Neural crest cell (in vitro differentiated cells): ENCODE measurements at places on chromosomes 2 and 18. TPM values are rescaled to one million over a fixed set of nuclear protein-coding genes. Genes with fewer than 3 reads are reported as not detected.

The IL1R2 gene
- total RNA-seq: not detected in 2 replicates

The OTOS gene
- total RNA-seq: not detected in 2 replicates

The C2orf76 gene
- 10.6 and 11.6 TPM in 2 replicates for total RNA-seq

The KCNK3 gene
- total RNA-seq: 0.58 and 0.68 TPM in 2 replicates

The PCARE gene
- total RNA-seq: not detected in 2 replicates

The ABCG8 gene
- total RNA-seq: not detected in 2 replicates

The SNED1 gene
- total RNA-seq: 0.16 and 0.30 TPM in 2 replicates

The CCDC148 gene
- total RNA-seq: 1.4 and 1.8 TPM in 2 replicates

The PPP1R1C gene
- 1.7 and 2.2 TPM in 2 replicates for total RNA-seq

The FEZ2 gene
- total RNA-seq: 43.5 and 48.0 TPM in 2 replicates

DNA sequence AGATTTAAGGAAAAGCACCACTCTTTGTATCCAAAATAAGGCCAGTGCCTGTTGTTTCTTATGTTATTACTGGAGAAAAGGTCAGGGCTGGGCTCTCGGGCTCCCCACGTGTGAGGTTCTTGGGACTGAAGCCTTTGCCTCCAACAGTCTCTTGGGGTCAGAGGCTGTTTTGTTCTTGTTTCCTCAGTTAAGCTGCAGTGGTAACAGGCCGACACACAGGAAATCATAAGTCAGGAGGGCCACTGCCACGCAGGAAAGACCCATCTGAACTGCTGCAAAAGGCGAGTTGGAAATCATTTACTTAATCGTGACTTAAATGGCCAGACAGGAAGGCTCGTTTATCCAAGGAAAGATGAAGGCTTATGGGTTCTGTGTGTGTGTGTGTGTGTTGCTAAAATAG, 30.3 kb upstream of the IL37 start:
- no peaks in the 10 kb centered on the region for H3K36me3 ChIP-seq
- DNase-seq: no peak
- H3K27me3 ChIP-seq: peaks cover 2% of the 10 kb centered on the region
- no peak overlapping the region for H3K4me3 ChIP-seq
- H3K4me1 ChIP-seq: peaks cover 9% of the 10 kb centered on the region
- H3K27ac ChIP-seq: no peak overlapping the region

GRCh38 chr2:197857476-197858107, 53.2 kb downstream of the PLCL1 start:
- no peaks in the 10 kb centered on the region for H3K4me1 ChIP-seq
- no peaks in the 10 kb centered on the region for H3K36me3 ChIP-seq
- no peak overlapping the region for H3K27ac ChIP-seq
- H3K4me3 ChIP-seq: no peak overlapping the region
- no peaks in the 10 kb centered on the region for H3K27me3 ChIP-seq

GRCh38 chr18:27556741-27557140, 371.6 kb upstream of the CHST9 start:
- no peak for DNase-seq
- no peak overlapping the region for H3K27ac ChIP-seq
- no peak overlapping the region for H3K4me3 ChIP-seq
- no peaks in the 10 kb centered on the region for H3K27me3 ChIP-seq

DNA sequence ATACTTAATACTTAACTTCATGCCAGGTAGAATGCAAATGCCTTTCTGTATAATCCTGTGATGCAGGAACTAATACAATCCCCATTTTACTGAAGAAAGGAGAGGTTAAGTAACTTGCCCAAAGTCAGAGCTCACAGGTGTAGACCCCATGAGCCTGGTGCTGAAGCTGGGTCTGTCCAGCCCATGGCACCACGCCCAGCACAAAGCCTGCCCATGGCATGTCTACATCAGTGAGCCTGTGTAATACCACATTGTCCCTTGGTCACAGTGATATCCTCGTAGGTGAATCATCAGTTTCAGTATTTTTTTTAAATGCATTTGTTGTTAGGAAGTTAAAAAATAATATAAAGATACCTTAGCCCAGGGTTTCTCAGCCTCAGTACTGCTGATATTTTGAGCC, 69.9 kb upstream of the MCFD2 start:
- H3K27ac ChIP-seq: peak overlapping the region; percentile 71
- no peak for DNase-seq
- H3K27me3 ChIP-seq: no peaks in the 10 kb centered on the region
- H3K36me3 ChIP-seq: no peaks in the 10 kb centered on the region
- no peak overlapping the region for H3K4me3 ChIP-seq

- H3K36me3 ChIP-seq: no peaks in the 10 kb centered on the region
- no peaks in the 10 kb centered on the region for H3K27me3 ChIP-seq
- no peak overlapping the region for H3K27ac ChIP-seq
- no peak for DNase-seq
- no peaks in the 10 kb centered on the region for H3K4me1 ChIP-seq
Measured at GRCh38 chr2:41896186-41896846, 151.5 kb upstream of the PKDCC start.

DNA sequence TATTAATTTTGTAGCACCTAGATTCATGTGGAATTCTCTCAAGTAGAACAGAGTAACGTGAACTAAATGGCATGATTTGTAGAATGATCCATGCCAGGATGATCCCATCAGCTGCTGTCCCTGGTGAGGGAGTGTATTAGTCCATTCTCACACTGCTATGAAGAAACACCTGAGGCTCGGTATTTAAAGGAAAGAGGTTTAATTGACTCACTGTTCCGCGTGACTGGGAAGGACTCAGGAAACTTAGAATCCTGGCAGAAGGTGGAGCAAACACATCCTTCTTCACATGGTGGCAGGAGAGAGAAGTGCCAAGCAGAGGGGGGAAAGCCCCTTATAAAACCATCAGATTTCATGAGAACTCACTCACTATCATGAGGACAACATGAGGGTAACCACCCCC, 312.6 kb downstream of the PTPRM start:
- peaks cover 15% of the 10 kb centered on the region for H3K4me1 ChIP-seq
- H3K4me3 ChIP-seq: no peak overlapping the region
- DNase-seq: no peak
- no peak overlapping the region for H3K27ac ChIP-seq

DNA sequence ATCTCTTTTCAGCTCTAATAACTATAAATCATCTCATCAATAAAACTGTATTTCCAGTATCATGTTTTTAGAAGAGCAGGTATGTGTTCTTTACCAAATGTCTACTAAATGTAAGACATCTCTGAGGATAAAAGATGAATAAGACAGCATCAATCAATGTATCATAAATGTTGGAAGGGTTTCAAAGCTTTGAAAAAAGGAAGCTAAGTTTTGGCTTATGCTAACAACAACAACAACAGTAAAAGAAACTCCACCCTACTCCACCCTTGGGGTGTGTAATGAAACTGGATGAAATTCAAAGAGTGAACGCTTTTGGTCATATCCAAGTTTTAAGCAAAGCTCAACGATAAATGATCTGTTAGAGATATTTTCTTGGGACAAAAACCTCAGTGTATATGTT, 17.1 kb downstream of the PRKD3 start:
- DNase-seq: no peak
- H3K4me1 ChIP-seq: peaks cover 9% of the 10 kb centered on the region
- no peak overlapping the region for H3K27ac ChIP-seq
- H3K4me3 ChIP-seq: no peak overlapping the region
- no peaks in the 10 kb centered on the region for H3K27me3 ChIP-seq

- no peaks in the 10 kb centered on the region for H3K27me3 ChIP-seq
- H3K27ac ChIP-seq: peak overlapping the region; percentile 35
- H3K4me1 ChIP-seq: peaks cover 11% of the 10 kb centered on the region
Measured at GRCh38 chr18:49400398-49401072, 59.9 kb downstream of the DYM start.

DNA sequence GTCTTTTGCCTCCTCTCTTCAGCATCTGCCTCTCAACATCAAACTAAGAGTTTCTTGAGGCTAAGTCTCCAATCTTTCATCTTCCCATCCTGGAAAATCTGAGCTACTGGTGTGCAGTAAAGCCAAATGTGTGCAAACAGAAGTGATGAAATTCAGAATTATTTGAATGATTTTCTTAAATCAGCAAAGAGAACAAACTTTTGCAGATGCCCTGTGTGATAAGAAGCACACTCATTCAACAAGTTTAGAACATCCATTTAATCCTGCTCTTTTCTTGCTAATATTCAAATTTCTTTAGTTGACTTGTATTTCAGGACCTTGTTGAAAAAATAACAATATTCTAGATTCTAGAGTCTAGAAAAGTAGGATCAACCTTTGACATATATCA, 1374.9 kb upstream of the CELF4 start:
- no peak for DNase-seq
- H3K4me1 ChIP-seq: peaks cover 9% of the 10 kb centered on the region
- H3K4me3 ChIP-seq: no peak overlapping the region
- H3K36me3 ChIP-seq: no peaks in the 10 kb centered on the region

DNA sequence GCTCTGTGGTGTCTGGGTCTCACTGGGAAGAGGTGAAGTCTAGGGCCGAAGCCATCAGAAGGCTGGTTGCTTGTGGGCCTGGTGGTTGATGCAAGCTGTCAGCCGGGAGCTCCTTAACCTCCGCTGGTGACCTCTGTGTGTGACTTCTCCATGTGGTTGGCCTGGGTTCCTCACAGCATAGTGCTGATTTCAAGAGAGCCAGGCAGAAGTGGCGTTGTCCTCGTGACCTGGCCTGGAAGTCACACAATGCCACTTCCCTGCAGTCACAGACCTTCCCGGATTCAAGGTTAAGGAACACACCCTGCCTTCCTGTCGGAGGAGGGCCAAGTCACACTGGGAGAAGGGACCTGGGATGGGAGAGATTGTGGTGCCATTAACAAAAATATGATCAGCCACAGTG, 303.7 kb upstream of the HS6ST1 start:
- peaks cover 13% of the 10 kb centered on the region for H3K4me1 ChIP-seq
- no peak for DNase-seq
- no peaks in the 10 kb centered on the region for H3K36me3 ChIP-seq

DNA sequence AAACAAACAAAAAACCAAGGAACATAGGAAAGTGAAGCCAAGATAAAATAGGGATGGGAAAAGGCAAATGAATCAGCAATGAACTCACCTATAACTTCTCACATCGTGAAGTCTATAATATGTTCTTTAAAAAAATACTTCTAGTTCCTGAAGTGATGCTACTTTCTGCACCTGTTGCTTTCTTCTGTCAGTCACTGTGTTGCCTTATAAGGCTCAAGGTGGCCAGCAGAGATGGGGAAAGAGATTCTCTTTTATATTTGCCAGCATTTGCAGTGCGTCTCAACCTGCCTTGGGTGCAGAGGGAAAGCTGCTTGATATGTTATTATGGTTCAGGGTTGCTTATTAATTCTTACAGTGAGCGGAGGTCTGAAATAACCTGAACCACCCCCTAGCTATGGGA, 14.0 kb downstream of the QPCT start:
- H3K27me3 ChIP-seq: peaks cover 18% of the 10 kb centered on the region
- H3K4me1 ChIP-seq: no peaks in the 10 kb centered on the region
- no peak overlapping the region for H3K27ac ChIP-seq
- DNase-seq: no peak

- H3K4me1 ChIP-seq: no peaks in the 10 kb centered on the region
- H3K27me3 ChIP-seq: no peaks in the 10 kb centered on the region
- no peak for DNase-seq
Measured at GRCh38 chr2:166560022-166560421, 66.0 kb upstream of the SCN7A start.

- peaks cover 9% of the 10 kb centered on the region for H3K4me1 ChIP-seq
- H3K36me3 ChIP-seq: peaks cover 32% of the 10 kb centered on the region
- DNase-seq: no peak
- no peak overlapping the region for H3K27ac ChIP-seq
- no peaks in the 10 kb centered on the region for H3K27me3 ChIP-seq
Measured at GRCh38 chr2:168851674-168852320, 38.4 kb downstream of the SPC25 start.

GRCh38 chr2:100197631-100198153, 55.3 kb upstream of the AFF3 start:
- peaks cover 32% of the 10 kb centered on the region for H3K4me1 ChIP-seq
- peak overlapping the region; percentile 54 for H3K27ac ChIP-seq
- H3K27me3 ChIP-seq: no peaks in the 10 kb centered on the region
- no peaks in the 10 kb centered on the region for H3K36me3 ChIP-seq
- no peak overlapping the region for H3K4me3 ChIP-seq

DNA sequence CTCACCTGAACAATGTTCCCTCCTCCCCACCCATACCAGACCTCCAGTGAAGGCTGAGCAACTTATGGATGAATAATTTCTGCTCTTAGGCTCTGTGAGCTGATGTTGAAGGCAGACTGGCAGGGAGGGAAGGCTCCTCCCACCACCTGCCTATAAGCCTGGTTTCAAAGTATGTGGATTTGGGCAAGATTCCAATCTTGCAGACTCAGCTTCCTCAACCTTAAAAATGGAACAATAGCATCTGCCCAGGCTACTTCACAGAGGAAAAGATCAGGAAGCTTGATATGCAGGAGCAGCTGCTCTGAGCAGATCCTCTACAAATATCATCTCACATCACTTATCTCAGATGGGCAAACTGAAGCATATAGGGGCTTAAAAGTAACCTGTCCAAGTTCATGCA, 112.2 kb downstream of the ZFP36L2 start:
- peaks cover 49% of the 10 kb centered on the region for H3K4me1 ChIP-seq
- H3K36me3 ChIP-seq: no peaks in the 10 kb centered on the region
- no peak overlapping the region for H3K27ac ChIP-seq

DNA sequence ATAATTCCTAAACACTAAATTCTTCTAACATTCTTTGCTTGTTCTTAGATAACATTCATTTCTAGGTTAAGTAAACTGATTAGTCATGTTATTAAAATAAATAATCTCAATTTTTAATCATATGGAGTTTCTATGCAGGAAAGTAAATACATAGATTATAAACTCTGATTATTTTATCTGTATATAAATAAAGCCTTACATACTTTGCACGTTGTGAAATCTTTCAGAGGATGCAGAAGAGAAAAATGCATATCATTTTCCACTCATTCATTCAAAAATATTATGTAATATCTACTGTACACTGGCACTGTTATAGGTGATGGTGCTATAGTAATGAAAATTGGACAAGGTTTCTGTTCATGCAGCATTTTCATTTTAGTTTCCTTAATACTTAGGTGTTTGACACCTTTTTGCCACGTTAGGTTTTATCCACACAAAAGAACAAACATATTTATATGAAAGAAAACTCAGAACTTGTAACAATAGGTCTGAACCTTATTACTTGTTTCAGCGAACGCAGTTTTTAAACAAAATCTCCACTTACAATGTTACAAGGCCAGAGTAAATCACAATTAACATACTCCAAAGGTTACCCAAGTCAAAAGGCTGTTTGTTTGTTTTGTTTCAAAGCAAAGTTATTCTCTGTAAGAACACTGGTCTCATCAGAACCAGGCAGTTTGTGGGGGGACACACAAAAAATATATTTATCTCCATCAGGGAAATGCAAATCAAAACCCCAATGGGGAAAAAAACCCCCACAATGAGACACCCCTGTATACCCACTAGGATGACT, 27.4 kb downstream of the ADAM17 start:
- no peak overlapping the region for H3K27ac ChIP-seq
- H3K27me3 ChIP-seq: no peaks in the 10 kb centered on the region
- no peak overlapping the region for H3K4me3 ChIP-seq
- H3K36me3 ChIP-seq: peaks cover 9% of the 10 kb centered on the region
- DNase-seq: no peak
- peaks cover 3% of the 10 kb centered on the region for H3K4me1 ChIP-seq

GRCh38 chr2:18754286-18754685, 164.9 kb upstream of the NT5C1B start:
- H3K27ac ChIP-seq: no peak overlapping the region
- DNase-seq: no peak
- H3K27me3 ChIP-seq: peaks cover 19% of the 10 kb centered on the region
- H3K4me3 ChIP-seq: no peak overlapping the region
- H3K4me1 ChIP-seq: no peaks in the 10 kb centered on the region
